ENCODE measurements at places on chromosomes 2 and 18.

- no peak for DNase-seq
Measured at GRCh38 chr2:35783723-35784122, 571.9 kb upstream of the CRIM1 start.

GRCh38 chr18:65995206-65995605 is 244.4 kb downstream of the CDH7 start:
- DNase-seq: no peak

DNA sequence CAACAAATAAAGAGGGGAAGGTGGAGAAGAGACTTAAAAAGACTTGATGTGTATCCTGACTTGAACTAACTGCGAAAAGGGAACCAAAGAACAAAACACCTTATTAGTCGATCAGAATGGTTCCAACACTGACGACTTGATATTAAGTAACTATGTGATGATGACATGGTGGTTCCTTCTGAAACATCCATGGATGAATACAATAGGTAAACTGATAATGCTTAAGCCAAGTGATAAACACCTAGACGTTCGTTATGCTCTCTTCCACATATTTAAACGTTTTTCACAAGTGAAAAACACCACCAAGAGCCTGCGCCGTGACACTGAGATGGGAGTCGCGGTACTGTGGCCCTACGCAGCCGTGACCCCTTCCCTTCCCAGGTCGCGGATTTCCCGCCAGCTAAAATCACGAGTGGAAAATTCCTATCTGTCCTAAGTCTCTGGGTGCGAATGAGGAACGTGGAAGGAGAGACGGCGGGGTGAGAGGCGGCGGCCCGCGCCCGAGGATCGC is 797 bp downstream of the TTC32 start:
- DNase-seq: no peak

- no peak for DNase-seq
Measured at GRCh38 chr2:216570357-216570756, 62.9 kb upstream of the IGFBP2 start.

DNA sequence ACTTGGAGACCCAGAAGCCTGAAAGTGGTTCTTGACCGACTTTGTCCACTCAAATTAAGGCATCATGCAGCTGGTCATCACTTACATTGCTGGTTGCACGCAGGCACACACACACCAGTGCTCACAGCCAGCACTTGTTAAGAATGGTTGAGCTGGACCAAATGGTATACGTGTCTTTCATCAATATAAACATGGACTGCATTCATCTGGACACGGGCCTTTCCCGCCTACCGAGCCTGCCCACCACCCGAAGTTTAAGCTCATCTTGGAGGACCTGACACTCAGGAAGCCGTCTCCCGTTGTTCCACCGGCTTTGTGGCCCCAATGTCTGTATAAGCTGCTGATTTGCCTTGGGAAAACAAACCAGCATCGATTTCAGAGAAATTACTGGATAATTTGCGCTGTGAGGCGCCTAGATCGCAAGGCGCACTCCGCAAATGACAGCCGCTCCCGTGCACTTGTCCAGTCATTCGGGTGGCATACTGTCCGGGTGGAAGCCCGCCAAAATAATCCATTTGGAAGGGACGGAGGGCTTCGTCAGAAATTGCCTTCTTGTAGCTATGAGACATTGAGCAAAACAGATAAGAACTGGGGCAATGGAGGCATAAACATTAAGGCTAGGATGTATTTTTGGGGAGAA is 40.1 kb upstream of the AKAIN1 start:
- no peak for DNase-seq

GRCh38 chr2:235521844-235522243 is 28.0 kb downstream of the AGAP1 start:
- no peak for DNase-seq
